Progenitor cell of endocrine pancreas (in vitro differentiated cells): ENCODE measurements at places on chromosomes 6 and 20. TPM values are rescaled to one million over a fixed set of nuclear protein-coding genes. Genes with fewer than 3 reads are reported as not detected.

GRCh38 chr6:9985481-9985880, 429.4 kb downstream of the TFAP2A start:
- DNase-seq: no peak

DNA sequence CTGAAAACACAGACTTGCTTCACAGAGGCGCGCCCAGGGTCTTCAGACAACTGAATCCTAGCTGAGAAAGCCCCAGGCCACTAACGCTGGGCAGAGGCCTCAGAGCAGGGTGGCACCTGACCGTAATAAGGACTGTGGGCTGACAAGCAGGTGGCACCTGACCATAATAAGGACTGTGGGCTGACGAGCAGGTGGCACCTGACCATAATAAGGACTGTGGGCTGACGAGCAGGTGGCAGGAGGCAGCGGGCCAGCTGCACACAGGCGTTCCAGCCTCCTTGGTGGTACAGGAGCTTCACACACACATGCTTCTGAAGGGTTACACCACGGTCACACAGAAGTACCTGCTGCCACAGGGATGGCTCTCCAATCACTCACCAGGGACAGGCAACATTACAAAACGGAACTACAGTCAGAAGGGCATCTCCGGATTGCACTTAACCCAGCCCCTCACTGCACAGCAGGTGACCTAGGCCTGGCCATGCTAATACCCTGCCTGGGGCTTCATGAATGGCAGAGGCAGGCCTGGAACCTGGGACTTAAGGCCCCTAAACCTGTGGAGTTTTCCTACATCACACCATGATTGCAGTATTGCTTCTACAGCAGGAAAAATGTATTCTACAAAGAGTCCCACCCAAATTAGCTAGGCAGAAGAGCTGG, 50.8 kb downstream of the PSMG4 start:
- DNase-seq: no peak

The ZNF391 gene
- 9.8 and 11.7 TPM in 2 replicates for total RNA-seq

- no peak for DNase-seq
Measured at GRCh38 chr6:17042422-17043147, 59.3 kb upstream of the STMND1 start.

DNA sequence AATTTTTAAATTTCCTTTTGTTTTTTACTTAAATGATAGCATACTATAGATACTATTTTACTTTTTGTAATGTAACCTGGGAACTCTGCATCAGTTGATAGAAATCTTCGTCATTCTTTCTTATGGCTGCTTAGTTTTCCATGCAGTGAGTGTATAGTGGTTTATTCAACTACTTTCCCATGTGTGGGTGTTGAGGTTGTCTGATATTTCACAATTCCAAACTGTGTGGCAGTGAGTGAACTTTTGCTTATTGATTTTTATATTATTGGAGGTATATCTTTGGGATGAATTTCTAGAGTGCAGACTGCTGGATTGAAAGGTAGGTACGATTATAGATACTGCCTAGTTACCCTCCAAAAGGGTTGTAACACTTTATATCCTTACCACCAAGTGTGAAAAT, 136.5 kb downstream of the CDKAL1 start:
- no peak for DNase-seq

DNA sequence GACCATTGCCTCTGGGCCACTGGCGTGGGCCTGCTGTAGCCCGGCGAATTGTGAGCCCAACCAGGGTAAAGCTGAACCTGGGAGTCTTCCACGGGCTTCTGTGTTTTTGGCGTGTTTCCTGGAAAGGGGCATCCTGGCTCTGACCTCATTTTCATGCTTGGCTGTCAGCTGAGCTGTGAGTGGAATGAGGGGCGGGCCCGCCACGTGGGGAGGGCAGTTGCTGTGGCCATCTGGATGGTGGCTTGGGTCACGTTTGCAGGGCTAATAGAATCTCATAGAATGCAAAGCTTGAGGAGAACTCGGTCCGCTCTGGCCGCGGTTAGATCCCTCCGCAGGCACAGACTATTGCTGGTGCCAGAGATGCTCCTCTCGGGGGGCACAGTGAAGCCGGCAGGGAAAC, 263.0 kb downstream of the SMOC2 start:
- DNase-seq: no peak

The GMPR gene
- total RNA-seq: 0.50 and 1.3 TPM in 2 replicates

The NR2E1 gene
- not detected in 2 replicates for total RNA-seq

The TPX2 gene
- total RNA-seq: 71.9 and 77.0 TPM in 2 replicates

GRCh38 chr6:37369321-37370201, 15.8 kb downstream of the RNF8 start:
- DNase-seq: no peak

The ANKRD6 gene
- 29.7 and 32.4 TPM in 2 replicates for total RNA-seq

The FAM83C gene
- not detected in 2 replicates for total RNA-seq

The RAB32 gene
- 19.1 and 20.1 TPM in 2 replicates for total RNA-seq

GRCh38 chr20:11195899-11196558, 522.2 kb upstream of the JAG1 start:
- DNase-seq: no peak

GRCh38 chr6:1062786-1063545, 248.9 kb upstream of the FOXQ1 start:
- DNase-seq: no peak

The WFDC10B gene
- not detected in 2 replicates for total RNA-seq

The PLA2G7 gene
- 0.29 and 0.93 TPM in 2 replicates for total RNA-seq

DNA sequence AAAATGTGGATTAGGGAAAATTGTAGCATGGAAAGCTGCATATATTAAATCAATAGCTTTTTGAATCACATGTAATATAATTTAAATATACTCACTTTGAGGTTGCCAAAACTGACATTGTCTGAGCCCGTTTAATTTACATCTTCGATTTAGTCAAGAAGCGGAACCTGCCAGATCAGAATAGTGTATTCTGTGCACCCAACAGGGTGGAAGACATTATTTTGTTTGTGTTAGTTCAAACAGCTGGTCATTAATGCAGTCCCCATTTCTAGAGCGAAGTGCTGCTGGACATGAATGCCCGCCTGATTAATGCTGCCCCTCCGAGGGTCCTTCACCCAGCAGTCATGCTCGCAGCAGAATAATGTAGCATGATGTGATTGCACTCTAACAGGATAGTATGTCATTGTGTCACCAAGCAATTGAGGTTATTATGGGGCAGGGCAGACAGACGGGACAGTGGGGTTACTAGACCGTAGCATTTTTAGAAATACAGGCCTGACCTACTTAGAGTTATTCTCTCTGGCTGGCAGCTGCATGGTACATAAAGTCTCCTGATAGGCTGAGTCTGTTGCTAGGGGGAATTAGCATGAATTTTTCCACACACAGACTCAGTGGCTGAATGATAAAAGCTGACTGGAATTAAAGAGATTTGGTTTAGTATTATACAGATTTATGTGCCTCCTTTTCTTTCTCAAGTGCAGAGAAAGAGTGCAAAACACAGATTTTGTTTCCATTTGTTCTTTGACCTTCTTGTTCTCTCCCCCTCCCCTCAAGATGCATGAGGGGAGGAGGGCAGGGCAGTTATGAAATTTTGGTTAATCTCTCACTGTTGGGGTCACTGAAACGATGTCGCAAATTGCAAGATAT, 147.1 kb downstream of the PRL start:
- DNase-seq: no peak
